NCI-H146 (cell line): ENCODE measurements at places on chromosomes 4 and X.
A peak's percentile ranks its signal among the peaks of the same experiment; 100 is the strongest.

DNA sequence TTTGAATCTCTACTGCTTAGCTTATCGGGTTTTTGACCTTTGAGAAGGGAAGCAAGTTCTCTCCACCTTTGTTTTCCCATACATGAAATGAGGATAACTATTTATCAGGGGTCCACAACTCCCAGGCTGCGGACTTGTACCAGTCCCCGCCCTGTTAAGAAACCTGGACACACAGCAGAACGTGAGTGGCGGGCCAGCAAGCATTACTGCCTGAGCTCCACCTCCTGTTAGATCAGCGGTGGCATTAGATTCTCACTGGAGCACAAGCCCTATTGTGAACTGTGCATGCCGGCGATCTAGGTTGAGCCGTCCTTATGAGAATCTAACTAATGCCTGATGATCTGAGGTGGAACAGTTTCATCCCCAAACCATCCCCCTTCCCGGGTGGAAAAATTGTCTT lies 579.5 kb downstream of the GALNTL6 start:
- peak; percentile 49 for DNase-seq

- DNase-seq: no peak
These were observed 151.4 kb upstream of the STX18 start for GRCh38 chr4:4693258-4693657.

GRCh38 chr4:158018221-158018830 lies 154.5 kb downstream of the GASK1B start:
- DNase-seq: no peak

GRCh38 chr4:80393970-80394250 lies 58.4 kb downstream of the CFAP299 start:
- no peak for DNase-seq

DNA sequence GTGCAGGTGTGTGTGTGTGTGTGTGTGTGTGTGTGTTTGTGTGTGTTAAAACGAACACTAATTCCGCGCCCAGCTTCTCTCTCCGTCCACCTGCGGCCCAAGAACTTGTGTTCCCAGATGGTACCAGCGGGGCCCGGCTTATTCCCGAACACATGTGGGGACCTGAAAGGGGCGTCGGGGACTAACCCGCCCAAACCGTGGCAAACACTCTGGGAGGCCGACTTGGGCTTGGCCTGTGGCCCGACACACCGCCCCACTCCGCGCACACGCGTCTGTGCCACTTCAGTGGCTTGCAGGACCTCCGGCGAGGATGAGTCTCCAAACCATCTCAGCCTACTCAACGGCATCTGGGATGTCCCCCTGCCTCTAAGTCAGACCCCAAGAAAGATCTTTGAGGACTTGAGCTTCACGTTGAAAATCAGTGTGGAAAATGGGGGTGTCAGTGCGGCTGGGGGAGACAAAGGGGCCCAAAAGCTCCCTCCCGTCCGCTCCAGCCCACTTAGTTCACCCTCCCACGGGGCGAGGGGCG lies 790 bp upstream of the HHIP start:
- no peak for DNase-seq

- DNase-seq: no peak
These were observed 159.4 kb upstream of the AR start for GRCh38 chrX:67384403-67384802.

DNA sequence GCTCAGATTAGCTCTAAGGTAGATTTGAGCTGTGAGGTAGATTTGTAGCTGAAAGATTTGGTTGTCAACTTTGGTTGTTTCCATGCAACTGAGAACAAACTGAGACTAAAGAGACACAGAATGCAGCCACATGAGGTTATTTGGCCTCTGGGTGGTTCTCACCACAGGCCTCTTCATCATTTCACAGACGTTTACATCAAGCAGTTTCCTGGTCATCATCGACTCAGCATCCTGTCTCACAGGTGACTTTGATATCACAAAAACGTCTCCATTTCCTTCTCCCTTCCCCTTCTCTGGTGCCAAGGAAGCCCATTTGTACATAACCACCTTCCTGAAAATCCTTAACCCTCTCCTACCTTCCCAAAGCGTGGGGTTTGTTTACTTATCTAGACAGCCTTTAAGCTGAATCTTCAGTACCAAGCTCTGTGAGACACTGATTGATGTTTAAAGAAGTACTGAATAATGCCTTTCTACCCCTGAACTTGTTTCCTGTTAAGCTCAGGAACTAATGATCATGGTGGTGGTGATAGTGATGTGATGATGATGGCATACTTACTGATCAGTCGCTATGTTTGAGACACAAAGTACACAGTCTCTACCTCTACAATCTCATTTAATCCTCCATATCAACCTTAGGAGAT lies 81.9 kb downstream of the FAM114A1 start:
- no peak for DNase-seq

GRCh38 chrX:145410622-145411021 lies 163.3 kb downstream of the SPANXN1 start:
- no peak for DNase-seq

DNA sequence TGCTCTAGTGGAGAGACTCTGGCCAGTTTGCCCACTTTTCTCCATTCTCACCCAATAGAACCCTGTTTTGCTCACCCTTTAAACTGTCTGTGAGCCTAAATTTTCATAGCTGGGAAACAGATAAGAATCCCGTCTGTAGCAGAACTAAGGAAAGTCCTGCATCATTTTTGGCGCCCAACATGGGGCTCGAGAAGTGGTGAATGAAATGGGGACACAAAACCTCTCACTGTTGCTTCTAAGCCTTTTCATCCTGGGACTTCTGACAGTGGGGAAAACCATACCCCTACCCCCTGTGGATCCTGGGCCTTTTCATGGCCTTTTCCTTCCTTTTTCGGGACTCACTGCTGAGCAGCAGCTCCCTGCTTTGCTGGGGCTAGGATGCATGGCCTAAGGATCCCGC lies 189.9 kb downstream of the INPP4B start:
- DNase-seq: no peak

DNA sequence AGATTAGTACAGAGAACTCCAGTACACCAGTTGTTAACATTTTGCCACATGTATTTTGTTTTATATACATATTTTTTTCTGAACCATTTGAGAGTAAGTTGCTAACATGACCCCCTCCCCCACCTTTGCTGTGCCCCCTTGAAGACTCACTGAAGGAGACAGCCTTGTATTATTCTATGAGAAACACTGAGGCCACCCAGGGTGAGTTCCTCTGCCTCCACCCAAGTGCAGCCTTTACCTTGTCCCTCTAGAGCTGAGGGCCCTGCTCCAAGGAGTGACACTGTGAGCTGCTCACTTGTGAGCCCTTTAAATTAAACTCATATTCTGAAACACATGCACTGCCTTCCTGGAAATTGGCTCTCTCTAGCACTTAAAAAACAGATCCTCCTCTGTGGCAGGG lies 21.1 kb downstream of the KIT start:
- no peak for DNase-seq

DNA sequence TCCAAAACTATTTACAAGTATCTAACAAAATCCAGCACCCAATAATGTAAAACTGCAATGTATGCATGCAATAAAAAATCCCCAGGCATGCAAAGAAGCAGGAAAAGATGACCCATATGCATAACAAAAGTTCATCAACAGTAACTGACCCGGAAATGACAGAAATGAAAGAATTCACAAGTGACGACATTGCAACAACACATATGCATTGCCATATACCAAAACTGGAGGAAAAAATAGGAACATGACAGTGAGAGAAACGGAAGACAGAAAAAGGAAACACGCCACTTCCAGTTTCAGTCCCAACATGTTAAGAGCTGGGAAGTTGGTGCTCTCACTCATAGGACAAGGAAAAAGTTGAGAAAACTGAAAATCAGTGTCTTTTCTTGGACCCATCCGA lies 154.6 kb downstream of the EVC2 start:
- DNase-seq: no peak

DNA sequence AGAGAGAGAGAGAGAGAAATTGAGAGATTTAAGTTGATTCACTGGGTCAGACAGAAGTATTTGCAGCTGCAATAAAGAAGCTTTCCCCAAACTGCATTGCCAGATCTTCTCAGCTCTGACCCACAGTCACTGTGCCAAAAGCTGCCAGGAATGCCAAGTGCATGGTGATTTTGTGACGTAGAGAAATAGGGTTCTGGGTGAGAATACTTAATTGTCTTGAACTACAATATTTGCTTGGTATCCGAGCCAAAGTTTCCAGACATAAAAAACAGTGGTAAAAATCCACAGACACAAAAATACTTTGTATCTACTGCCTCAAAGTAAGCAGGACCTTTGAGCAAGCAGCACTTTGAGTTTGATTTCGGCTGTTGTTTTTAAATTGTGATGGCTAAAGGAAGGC lies 331.1 kb downstream of the GRID2 start:
- DNase-seq: no peak

GRCh38 chrX:15564981-15565579 lies 35.7 kb downstream of the ACE2 start:
- DNase-seq: peak; percentile 57
